ENCODE measurements at places on chromosomes 12 and 14.

- no peak for DNase-seq
These were observed 4.4 kb downstream of the WNT1 start for GRCh38 chr12:48982397-48983080.

GRCh38 chr12:54861927-54862326 is 7.6 kb downstream of the MUCL1 start:
- no peak for DNase-seq

DNA sequence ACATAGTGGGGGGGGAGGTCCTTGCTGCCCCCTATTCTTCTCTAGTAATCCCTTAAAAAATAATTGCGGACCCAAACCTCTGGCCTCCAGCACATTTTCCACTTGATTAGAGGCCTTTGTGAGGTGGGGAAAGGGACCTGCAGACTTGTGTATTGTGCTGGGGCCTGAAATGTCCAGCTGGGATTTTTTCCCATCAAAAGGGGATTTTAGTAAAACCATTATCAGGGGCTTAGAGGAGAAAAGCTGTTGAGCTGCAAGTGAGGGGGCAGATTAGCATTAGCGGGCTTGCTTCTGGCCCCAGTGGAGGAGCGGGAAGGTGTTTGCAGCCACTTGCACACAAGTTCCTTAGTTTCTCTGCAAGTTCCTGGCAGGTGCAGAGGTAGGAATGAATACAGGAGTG is 13.9 kb downstream of the FBXL14 start:
- DNase-seq = no peak

GRCh38 chr12:52243259-52243855 is 10.3 kb downstream of the KRT7 start:
- no peak for DNase-seq

DNA sequence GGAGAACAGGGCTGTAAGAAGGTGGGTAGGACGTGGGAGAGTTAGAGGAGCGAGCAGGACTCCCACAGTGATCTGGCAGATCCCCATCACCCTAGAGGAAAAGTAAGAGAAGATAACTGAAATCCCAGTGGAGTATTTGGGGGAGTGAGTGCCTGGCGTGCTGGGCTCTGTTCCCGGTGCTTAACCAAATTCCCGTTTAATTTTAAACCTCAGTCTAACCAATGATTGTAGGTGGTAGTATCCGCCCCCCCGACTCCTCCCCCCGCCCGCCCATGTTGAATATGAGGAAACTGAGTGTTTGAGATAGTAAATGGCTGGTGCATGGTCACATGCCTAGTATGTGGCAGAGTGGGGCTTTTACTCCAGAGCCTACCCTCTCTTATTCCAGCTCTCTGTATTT is 1.2 kb downstream of the TARBP2 start:
- DNase-seq = no peak

GRCh38 chr12:56086096-56086495 is 6.1 kb downstream of the ERBB3 start:
- DNase-seq = no peak

DNA sequence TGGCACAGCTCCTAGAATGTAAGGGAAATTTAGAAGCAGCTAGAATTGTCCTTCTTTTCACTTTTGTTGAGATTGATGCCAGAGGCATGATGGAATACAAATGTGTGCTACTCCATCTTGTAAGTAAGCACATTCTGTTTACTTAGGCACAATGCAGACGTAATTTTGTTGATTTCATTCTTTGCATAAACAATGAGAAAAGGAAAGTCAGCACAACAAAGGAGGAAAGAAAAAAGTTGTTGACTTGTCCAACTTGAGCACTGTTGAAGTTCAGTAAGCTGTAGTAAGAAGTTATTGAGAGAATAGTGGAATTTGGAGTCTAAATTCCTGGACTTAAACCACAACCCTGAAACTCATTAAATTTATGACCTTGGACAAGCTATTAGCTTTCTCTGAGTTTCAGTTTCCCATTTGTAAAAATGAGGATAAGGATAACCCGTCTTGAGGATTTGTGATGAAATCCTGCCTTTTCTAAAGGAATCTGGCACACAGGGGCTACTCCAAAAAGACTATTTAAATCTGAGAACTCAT is 19.4 kb upstream of the CNTN1 start:
- no peak for DNase-seq

GRCh38 chr12:21416511-21417121 is 20.8 kb upstream of the PYROXD1 start:
- no peak for DNase-seq

DNA sequence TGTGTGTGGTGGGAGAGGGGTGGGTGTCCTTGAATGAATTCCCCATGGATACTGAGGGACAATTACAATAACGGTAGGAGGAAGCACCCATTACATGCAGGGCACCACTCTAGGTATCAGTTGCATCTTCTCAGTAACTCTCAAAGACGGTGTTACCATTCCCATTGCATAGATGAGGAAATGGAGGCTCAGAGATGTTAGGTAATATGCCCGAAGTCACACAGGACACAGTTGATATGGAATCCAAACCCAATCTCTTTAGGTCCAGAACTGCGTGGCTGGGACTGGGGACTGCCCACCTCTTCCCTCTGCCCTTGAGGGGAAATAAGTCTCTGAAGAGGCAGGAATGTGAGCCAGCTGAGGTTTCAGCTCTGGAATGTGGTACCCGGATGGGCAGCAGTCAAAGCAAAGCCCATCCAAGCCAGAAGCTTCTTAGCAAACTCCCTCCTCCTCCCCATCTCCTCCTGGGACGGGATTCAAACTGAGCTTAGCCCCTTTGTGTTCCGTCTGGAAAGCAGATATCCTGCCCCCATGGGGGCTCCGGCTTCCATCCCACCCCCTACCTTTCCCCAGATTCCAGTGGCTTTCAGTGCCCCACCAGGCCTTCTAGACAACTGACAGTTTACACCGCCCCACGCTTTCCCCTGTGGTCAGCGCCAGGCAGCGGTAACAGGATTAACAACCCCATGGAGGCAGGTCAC is 187.5 kb downstream of the RBM19 start:
- no peak for DNase-seq

- no peak for DNase-seq
These were observed 184.7 kb downstream of the PIWIL1 start for GRCh38 chr12:130522244-130522834.

DNA sequence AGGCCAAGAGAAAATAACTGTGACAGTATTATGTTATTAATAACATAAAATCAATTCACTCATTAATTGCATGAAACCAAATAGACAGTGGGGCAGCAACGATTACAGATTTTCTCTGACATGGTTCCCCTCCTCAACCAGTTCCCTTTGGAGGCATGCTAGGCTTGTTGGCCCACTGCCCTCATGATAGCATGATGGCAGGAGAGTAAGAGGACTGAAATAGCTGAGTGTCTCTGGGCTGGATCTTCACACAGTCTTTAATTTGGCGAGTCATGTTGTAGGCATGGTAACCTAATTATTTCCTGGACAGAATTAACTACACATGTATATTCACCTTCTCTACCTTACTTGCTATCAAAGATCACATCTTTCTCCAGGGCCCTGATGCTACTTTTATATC is 266.2 kb upstream of the PELI2 start:
- DNase-seq = no peak

GRCh38 chr14:80215756-80216581 is 4.7 kb upstream of the DIO2 start:
- no peak for DNase-seq

DNA sequence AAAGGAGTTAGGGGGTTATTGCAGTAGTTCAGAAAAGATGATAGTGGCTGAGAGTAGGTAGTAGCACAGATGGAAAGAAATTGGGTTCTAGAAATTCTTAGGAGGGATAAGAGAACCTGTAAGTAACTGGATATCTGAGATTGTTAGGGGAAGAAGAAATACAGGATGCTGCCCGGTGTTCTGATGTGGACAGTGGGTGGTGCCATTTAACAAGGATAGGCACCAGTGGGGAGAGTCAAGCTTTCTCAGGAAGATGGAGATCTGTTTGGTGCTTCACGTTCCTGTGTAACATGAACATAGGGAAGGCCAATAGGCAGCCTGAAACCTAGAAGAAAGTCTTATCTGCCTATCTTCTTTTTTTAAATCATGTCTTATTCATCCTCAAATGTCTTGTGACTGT is 245.9 kb downstream of the NPAS3 start:
- DNase-seq = no peak

GRCh38 chr12:30965613-30965985 is 39.1 kb downstream of the TSPAN11 start:
- no peak for DNase-seq

DNA sequence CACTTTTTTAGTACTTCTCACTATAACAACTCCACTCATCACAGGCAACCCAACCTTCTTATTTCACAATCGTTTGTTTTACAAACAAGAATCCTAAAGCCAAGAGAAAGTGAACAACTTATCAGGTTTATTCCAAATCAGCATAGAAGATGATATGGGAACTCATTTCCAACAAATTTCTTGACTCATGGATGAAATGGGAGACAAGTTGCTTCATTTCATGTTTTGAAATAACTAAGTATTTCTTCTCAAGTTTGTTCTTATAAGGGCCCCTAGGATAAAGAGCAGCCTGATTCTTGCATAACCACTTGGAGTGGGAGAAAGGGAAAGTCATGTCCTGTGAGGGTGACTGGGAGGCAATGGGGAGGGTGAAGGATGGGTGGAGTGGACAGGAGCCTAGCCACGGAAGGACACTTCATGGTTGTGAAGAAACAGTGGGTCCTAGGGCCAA is 168.3 kb downstream of the DUSP6 start:
- DNase-seq = no peak

- DNase-seq = peak; percentile 36
These were observed at the start of gene RASSF3 for GRCh38 chr12:64610079-64610659. TSS of gene RASSF3 (plus strand) at chr12:64610495. CDS start at chr12:64610633, 138 bp downstream.

DNA sequence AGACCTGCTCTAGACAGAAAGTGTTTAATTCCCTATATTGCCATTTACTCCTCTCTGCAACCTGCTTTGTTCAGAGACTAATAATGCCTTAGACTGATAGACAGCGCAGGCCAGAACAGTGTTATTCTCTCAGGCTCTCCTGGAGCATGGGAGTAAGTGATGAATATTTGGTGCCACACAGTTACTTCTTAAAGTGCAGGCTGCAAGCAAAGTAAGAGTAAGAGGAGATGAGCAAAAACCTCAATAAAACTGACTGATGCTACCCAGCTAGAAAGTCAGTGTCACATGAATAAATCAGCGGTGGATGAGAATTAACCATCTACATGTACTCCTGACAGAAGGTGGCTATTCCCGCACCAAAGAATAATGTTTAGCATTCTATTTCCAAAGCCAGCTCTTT is 9.9 kb downstream of the TRIM9 start:
- DNase-seq = no peak

DNA sequence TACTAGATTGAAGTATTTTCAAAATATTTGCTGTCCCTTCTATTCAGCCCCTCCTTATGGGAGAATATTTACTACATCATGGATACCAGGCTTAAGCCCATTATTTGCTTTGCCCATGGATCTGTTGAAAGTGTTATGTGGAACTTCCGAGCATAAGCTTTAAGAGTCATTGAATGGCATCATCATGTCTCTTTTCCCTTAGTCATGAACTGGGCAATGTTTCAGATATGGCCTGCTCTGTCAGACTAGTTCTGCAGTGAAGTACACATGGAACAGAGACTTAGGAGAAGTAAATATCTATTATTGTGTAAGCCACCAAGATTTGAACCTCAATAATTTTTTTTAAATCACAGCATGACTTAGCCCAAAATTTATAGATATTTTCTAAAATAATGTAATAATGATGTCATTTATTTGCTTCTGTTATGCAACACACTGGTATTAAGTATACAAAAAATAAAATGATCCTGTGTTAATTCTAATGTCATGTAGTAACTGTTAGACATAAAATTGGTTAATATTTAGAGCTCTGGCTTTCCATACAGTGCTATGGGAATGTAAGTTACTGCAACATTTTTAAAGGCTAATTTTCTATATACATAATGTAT is 1097.3 kb downstream of the SLC16A7 start:
- DNase-seq = no peak

GRCh38 chr12:14619741-14620501 is 52.2 kb upstream of the PLBD1 start:
- DNase-seq = no peak

DNA sequence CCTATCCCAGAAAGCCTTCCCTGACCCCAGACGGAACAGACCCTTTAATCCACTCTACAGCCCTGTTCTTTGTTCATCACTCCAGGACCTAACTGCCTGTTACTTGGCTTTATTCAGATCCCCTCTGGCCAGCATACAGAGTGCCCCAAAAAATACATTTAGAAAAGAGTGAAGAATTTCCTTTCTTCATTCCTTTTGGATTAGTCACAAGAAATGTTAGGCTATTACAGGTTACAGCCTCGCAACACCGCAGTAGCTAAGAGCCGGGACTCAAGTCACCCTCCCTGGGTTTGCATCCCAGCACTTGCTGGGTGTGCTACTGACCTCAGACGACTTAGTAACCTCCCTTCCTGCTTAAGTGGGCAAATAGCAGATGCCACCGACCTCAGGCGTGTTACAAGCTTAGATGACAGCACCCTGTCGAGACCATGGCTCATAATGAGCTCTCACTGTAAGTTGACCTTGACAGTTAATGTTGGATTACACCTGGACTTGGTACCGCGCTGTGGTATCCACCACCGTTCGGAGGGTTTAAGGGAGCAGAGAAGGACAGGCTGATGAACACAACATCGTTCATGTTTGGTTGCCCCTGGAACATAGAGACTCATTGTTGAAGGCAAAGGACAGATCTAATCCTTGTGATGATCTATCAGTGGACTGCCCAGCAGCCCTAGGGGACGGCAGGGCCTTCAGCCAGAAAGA is 12.9 kb downstream of the GLRX5 start:
- DNase-seq = no peak

DNA sequence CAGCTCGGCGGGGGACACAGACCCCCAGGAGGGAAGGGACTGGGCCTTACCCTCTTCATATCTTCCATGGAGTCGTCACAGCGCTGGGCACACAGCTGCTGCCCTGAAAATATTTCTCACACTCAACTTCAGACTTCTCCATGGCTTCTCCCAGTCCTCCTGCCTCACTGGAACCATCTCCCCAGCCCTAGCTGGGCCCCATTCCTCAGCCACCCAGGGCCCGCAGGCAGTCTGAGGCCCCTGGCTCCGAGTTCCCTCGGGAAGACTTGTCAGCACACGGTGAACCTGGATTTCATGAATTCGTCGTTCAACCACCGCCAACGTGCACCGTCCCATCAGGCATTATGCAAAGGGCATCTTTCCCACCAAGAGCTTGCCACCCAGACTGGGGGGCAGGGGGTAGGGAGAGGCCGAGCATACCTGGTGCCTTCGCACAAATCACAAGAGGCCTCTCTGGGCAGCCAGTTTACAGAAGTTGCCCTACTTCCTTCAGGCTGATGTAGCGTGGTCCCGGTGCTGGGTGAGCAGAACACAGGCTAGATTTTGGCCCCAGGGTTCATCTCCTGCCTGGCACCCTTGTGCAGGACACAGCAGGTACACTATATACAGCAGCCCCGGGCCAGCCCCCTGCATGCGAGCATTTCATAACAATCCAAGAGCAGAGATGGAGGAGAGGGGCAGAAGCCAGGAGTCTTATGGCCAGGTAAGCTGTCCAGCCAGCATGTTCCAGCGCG is 44.2 kb downstream of the LTBP2 start:
- DNase-seq = no peak

GRCh38 chr14:30698463-30698862 is 76.3 kb downstream of the SCFD1 start:
- DNase-seq = no peak
